ENCODE measurements at places on chromosomes 7 and 10. TPM values are rescaled to one million over a fixed set of nuclear protein-coding genes. Genes with fewer than 3 reads are reported as not detected.

DNA sequence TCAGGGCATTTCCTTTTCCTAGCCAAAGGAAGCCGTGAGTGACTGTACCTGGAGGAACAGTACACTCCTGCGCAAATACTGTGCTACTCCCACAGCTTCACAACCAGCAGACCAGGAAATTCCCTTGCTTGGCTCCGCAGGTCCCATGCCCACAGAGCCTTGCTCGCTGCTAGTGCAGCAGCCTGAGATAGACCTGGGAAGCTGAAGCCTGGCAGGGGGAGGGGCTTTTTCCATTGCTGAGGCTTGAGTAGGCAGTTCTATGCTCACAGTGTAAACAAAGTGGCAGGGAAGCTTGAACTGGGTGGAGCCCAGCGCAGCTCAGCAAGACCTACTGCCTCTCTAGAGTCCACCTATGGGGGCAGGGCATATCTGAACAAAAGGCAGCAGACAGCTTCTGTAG, 291.2 kb downstream of the HGF start:
- DNase-seq: no peak

GRCh38 chr10:34236931-34237330, 578.2 kb downstream of the PARD3 start:
- no peak for DNase-seq

- DNase-seq: no peak
Observed at GRCh38 chr10:118767297-118768040, 12.7 kb upstream of the CACUL1 start.

- no peak for DNase-seq
Observed at GRCh38 chr7:82247814-82248433, 195.7 kb downstream of the CACNA2D1 start.

GRCh38 chr7:103571586-103571985, 125.6 kb upstream of the SLC26A5 start:
- no peak for DNase-seq

DNA sequence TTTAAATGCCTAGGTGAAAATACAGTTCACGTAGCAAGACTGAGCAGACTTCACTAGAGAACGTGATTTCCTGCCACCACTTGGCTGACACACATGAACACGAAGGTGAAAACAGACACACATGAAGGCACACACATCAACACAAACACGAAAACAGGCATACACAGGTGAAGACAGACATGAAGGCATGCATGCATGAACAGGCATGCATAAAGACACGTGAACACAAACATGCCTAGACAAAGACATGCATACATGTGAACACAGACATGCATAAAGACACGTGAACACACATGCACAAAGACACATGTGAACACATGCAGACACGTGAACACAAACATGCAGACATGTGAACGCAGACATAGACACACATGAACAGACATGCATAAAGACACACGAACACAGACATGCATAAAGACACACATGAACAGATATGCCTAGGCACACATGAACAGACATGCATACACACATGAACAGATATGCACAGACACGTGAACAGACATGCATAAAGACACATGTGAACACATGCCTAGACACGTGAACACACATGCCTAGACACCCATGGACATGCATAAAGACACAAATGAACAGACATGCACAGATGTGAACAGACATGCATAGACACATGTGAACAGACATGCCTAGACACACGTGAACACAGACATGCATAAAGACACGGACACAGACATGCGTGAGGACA, 243.1 kb downstream of the ZMYND11 start:
- DNase-seq: no peak

DNA sequence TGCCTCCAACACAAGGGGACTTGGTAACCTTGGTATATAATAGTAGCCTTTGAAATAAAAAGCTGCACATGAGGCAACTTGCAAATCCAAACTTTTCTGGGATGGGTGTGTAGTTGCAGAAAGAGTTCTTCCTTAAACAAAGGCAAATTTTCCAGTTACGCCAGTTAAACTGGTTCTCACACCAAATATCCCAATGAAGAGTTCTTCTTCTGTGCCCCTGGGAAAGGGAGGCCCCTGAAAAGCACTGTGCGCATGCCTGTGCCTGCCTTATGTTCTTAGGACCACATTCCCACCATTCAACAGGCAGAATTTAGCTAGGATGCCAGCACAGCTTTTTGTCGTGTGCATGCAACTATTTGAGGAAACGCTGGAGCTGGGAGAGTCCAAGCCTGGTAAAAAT, 164.8 kb upstream of the SLC25A13 start:
- DNase-seq: no peak

GRCh38 chr10:110691139-110691538, 47.0 kb downstream of the RBM20 start:
- DNase-seq: no peak

DNA sequence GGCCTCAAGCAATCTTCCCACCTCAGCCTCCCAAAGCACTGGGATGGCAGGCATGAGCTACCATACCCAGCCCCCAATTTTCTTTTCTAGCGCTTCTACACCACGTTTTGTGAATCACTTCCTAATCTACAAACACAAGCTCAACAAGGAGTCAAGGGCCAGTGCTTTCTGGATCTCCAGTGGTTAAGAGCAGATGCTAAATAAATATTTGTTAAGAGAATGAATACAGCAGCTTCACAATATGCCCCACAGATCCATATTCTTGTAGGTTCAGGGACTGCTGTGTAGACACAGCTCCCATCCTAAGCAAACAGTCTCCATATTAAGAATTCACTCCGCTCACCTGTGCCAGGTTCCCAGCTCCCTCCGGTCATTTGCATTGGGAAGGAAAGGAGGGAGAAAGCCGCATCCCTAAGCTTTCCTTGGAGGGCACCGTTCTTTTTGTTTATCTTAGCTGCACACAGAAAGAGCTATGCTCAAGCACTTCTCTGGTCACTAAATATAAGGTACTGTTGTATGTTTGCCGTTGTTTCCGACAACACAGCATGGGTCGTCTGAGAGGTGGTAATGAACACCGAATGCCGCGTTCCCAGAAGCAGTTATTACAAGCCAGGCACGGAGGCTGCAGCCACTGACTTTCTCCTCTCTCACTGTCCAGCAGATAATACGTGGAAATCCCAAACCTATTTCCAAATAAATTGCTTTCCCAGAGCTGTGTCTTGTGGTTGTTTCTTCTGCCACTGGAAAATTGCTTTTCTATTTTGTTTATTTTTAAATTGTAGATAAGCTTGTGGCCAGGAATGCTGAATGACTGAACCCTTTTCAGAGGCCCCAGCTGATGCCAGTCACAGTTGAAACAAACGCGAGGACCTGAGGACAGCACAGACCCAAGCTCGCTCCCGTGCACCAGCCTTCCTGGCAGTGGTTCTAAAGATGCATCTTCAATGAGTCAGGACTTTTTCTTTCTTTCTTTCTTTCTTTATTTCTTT, 217.1 kb downstream of the PRPF18 start:
- DNase-seq: no peak

DNA sequence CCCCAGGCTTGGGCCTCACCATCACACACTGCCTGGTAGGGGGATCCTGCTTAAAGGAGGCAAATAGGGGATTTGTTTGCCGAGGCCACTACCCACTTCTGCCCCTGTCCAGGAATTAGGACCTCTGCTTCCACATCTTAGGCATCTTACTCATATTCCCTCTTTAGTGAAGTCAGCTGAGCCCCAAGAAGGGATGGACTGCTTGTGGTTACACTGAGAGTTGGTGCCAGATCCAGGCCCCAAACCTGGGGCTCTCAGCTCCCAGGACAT, 1.6 kb upstream of the GPRIN2 start:
- DNase-seq: no peak

GRCh38 chr10:58087896-58088295, 179.8 kb downstream of the IPMK start:
- no peak for DNase-seq

DNA sequence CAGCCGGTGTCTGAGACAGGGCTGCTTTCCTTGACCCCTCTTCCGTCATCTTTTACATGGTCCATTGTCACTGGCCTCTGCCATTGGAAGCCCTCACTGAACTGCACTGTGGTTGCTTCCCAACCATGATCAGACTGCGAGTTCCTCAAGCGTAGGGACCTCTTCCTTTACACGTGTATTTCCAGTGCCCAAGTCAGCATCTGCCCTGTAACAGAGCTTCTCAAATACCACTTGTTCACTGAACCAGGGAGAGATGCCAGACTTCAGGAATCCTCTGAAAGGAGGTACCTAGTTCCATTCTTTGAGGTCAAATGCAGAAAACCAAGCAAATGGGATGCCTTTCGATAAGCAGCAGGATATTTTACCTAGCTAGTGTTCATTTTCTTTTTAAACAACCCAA, 145.1 kb downstream of the NRP1 start:
- DNase-seq: no peak

GRCh38 chr7:124930655-124931597, 1.3 kb upstream of the POT1 start:
- no peak for DNase-seq

- DNase-seq: no peak
Observed at GRCh38 chr10:15775513-15775912, 55.8 kb upstream of the ITGA8 start.

GRCh38 chr7:154375956-154376355, 323.8 kb downstream of the DPP6 start:
- DNase-seq: no peak

DNA sequence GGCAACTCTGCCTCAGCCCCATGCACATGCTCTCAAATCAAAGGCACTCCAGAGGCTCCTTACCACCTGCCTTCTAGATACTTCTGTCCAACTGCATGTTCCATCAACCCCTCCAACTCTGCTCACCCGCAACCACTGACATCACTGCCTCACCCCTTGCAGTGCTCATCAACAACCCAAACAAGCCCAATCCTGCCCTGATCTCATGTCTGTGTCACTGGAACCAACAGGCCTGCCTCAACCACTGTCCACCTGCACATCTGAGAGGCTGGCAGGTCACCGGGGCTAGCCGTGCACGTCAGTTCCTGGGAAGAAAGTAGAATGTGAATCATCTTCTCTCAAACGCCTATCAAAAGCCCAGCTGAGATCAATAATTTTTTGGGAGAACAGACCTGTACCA, 33.3 kb downstream of the CTBP2 start:
- DNase-seq: no peak

Gene EGR2
- 6.6 TPM for total RNA-seq

Gene PLPP4
- 0.14 TPM for total RNA-seq

Gene HOXA6
- 0.33 TPM for total RNA-seq

Gene SMO
- total RNA-seq: 11.7 TPM

Gene SPDYE16
- total RNA-seq: 0.14 TPM

Gene ARHGAP22
- 8.5 TPM for total RNA-seq

Gene SLC26A5
- total RNA-seq: 0.05 TPM

Gene KIAA1217
- 9.7 TPM for total RNA-seq

Gene ACSM6
- total RNA-seq: 5.1 TPM

Gene SFTPA2
- 2.3 TPM for total RNA-seq

Gene OPN1SW
- total RNA-seq: not detected

Gene FHIP2A
- total RNA-seq: 12.1 TPM

Gene TEX47
- not detected for total RNA-seq

Data from thymus (tissue), 14 donors.